ENCODE measurements at places on chromosomes 12 and 14.

GRCh38 chr12:58254463-58255100 lies 313.2 kb downstream of the ATP23 start:
- DNase-seq, result no peak

DNA sequence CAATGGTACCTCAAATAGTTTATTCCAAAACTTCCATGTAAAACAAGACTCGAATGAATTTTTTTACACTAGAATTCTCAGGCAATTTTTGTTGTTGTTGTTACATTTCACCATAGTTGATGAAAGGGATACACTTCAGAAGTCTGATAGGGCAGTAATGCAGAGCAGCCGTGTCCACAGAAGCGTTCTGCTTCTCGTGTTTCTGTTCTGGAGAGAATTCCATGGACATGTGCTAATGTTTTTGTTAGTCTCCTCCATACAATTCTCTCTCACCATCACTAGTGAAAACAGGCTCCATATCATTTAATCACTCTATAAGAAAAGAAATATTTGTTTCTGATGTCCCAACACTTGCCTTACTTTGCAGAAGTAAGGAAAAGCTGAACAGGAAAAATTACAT lies 606.1 kb downstream of the SLC16A7 start:
- no peak for DNase-seq

DNA sequence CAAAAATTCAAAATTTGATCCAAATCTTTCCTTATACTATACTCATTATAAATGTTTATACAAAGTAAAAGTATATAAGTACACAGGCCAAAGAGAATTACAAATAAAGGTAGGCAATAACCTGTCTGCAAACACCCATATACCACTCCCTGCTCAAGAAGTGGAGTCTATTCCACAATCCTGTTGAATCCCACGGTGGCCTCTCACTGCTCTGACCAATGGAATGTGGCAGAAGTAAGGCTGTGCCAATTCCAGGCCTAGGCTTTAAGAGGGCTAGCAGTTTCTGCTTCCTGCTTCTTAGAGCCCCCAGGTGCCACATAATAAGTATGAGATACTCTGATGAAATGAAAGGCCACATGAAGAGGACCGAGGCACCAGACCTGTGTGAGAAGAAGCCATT lies 79.8 kb upstream of the CFL2 start:
- no peak for DNase-seq

GRCh38 chr12:115044073-115044472 lies 360.1 kb upstream of the TBX3 start:
- DNase-seq, result no peak

Data from stimulated activated CD4-positive, alpha-beta T cell treated with anti-CD3 and anti-CD28 coated beads, TNF-alpha, amount 100 ng/mL, for 4 hours (primary cell).